ENCODE measurements at places on chromosomes 2 and 18.

DNA sequence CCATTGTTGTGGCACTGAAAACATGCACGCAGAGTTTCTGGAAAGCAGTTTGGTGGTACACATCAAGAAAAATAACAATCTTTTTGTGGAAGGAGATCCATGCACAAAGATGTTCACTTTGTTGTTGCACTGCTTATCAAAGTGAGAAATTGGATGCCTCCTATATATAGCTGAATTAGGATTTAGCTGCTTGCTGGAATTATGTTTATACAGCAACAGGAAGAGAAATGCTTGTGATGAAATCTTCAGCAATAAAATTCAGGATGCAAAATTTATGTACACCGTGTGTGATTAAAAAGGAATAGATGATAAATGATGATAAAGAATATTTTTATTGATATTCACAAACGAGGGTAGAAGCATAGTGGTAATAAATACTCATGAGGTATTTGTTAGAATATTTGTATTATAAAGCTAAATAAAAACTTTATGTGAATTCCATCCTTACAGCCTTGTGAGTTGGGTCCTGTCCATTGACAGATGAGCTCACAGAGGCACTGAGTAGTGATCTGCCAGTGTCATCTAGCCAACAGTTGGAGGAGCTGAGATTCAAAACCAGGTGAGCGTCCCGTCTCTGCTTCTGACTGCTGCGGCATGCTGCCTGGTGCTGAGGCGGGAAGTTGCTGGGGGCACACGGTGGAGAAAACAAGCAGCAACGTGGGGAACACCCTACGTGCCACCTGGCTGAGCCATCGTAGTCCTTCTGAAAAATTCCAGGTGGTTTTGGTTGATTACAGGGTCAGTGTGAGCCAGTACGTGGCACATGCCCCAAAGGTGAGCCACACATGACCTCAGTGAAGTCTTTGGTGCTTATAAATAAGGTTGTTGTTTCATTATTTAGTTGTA lies 80.2 kb downstream of the ASAP2 start:
- no peak for DNase-seq

GRCh38 chr18:9429662-9429993 lies 45.7 kb upstream of the RALBP1 start:
- DNase-seq, result no peak

- DNase-seq, result peak; percentile 60
Measured at GRCh38 chr2:8761529-8762164, 75.8 kb downstream of the KIDINS220 start.

DNA sequence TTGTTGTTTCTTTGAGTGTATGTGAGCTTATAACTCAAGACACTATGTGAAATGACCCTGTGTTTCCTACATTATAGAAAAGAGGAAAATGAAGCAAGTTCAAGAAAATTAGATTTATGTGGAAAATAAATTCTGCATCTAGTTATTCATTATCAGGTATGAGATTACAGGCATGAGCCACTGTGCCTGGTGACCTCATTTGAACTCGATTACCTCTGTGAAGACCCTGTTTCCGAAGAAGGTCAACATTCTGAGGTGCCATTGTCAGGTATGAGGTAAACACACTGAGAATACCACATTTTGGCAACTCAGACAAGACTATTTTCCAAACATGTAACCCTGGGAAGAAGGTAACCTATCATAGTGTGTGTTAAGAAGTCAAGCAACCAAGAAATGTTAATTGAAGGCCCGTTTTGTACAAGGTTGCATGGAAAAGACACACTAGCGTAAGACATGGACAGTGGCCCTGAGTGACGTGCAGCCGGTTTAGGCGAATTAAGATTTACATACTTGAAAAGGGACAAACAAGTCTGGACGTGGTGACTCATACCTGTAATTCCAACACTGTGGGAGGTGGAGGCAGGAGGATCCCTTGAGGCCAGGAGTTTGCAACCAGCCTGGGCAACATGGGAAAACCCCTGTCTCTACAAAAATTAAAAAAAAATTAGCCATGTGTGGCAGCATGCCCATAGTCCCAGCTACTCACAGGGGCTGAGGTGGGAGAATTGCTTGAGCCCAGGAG lies 186.6 kb downstream of the NEDD4L start:
- DNase-seq, result no peak

DNA sequence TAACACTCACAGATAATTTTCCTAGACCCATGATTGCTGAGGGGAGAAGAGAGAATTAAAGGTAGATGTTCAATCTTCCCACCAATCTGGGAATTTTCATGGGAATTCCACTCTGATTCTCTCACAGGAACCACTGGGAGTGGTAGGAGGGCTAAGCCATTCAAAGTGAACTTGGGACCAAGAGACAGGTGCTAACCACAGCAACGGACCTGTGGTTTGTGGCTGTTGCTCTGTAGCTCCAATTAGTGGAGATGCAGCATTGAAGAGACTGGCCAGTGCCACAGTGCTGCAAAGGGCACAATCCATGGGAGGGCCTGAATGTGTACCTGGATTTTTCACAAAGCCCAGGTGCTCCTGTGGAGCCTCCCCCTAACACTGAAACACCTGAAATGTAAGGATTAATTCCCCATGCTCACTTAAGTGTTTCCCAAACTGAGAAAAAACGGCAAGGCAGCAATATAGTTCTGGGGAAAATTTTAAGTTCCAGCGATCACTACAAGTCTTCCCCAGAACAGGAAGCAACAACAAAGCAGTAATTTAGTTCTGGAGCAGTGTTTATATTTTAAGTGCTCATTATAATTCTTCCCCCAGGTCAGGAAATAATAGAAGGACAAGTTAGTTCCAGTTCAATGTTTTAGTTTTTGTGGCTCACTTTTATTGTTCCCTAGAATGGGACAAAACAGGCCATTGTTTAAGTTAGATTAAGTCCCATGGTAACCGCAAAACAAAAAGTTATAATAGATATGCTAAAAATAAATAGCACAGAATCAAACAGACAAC lies 1045.8 kb downstream of the CNTNAP5 start:
- no peak for DNase-seq

DNA sequence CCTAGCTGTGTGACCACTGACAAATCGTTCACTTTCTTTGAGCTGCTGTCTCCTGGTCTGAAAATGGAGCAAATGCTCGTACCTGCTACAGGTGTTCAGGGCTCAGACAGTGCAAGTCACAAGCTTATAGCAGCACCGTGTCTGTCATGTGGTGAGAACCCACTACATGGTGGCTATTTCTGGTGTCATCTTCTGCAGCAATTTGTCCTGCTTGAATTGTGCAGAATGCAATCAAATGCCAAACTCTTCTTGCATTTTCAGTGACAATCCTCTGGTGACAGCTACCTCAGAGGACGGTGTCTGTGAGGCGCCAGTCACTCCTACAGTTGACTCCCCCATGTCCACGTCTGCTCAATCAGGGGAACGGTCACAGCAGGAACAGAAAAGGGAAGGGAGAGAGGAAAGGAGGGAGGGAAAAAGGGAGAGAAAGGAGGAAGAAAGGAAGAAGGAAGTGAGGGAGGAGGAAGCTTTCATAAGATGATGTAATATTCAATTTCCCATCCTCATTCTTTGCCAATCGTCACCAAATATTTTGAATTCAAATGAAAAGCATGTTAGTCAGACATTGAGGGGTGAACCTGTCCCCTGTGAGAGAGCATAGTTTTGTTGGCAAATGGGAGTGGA lies 122.2 kb downstream of the BCL2 start:
- no peak for DNase-seq

Data from GM13976 (cell line).